Sigmoid colon (tissue), 7 donors: ENCODE measurements at places on chromosomes 11 and 22. TPM values are rescaled to one million over a fixed set of nuclear protein-coding genes. Genes with fewer than 3 reads are reported as not detected.
A peak's percentile ranks its signal among the peaks of the same experiment; 100 is the strongest.

Gene DEFB131B
- not detected for polyA plus RNA-seq

GRCh38 chr11:77093056-77093891 is 9.4 kb upstream of the OMP start:
- DNase-seq = peak; percentile 61

- DNase-seq = no peak
Measured at GRCh38 chr22:28105413-28105812, 186.4 kb upstream of the PITPNB start.

Gene YPEL4
- polyA plus RNA-seq = 3.0 TPM

- DNase-seq = no peak
Measured at GRCh38 chr22:17944256-17944655, 80.1 kb downstream of the MICAL3 start.

DNA sequence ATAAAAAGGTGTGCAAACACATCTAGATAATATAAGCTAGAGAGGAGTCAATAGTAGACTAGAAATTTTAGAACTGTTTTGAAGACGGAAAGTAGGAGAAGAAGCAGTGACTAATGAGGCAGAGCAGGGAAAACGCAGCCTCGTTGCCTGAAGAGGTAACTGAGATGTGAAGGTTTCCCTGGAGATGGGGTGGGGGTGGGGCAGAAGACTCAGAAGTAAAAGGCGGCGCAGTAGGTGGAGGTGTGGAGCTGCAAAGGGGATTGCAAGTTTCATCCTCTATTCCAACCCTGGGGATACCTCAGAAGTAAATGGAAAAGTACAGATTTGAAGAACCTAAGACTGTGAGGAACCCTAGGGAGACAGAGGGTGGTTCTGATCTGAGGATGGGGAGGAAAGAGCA is 109.5 kb downstream of the TMPRSS5 start:
- DNase-seq = no peak

GRCh38 chr11:89529626-89530380 is 38.6 kb upstream of the NOX4 start:
- DNase-seq = no peak

Gene AGBL2
- polyA plus RNA-seq = 0.92 TPM

DNA sequence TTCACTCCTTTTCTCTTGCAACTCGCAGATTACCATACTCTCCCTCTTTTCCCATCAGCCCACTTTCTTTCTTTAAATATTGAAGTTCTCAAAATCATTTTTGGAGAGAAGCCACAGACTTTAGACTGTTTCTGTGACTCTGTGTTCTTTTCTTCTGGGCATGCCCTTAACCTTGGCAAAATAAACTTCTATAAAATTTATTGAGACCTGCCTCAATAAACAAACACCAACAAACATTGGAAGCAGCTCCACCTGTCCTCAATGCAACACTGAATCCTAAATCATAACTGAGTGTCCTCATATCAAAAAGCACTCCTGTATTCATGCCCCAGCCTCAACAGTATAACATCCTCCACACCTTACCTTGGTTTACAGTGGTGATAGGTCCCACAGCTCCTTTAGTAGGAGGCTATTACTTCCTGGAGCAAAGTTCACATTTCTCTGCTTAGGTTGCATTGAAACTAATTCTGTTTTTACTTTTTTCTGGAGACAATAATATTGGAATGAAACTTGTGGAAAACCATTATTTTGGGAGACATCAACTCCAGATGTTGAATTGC is 320.0 kb upstream of the LRRC4C start:
- DNase-seq = no peak

GRCh38 chr11:105636496-105636895 is 26.6 kb downstream of the GRIA4 start:
- DNase-seq = no peak

- DNase-seq = no peak
Measured at GRCh38 chr11:118114266-118114665, 27.5 kb upstream of the SMIM35 start.

Gene SORL1
- polyA plus RNA-seq = 3.6 TPM

DNA sequence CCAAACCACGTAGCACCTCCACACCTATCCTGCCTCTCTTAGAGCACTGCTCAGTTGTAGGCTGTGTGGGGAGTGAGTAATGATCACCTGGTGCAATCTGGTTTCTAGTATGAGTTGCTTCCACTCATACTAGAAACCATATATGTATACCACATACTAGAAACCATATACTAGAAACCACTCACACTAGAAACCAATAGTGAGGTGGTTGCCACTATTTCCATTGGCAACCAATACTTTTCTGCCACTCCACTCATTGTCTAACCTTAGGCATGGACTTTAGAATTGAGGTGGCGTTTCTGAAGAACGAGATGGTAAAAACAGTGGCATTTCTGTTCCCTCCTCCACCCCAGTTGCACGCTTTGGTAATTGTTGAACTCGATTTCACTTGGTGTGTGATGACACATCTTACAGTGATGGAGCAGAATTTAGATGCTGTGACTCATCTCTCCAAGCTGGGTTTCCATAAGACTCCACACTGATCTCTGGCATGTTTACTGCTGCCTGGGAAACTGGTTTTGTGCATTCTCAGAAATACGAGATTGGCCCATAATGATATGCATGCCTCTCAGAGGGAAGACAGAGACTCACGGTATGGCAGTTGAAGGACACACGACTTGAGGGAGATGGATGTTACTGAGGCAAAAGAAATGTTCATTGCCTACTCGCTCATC is 82.9 kb downstream of the KIRREL3 start:
- no peak for DNase-seq

Gene NR1H3
- 90.1 TPM for polyA plus RNA-seq

Gene MPPED1
- not detected for polyA plus RNA-seq

Gene MAML2
- polyA plus RNA-seq = 4.2 TPM

- no peak for DNase-seq
Measured at GRCh38 chr11:122365610-122366360, 249.8 kb upstream of the BLID start.

- DNase-seq = peak; percentile 55
Measured at GRCh38 chr11:44765026-44765595, 38.3 kb downstream of the TSPAN18 start.

GRCh38 chr22:29311464-29312217 is 3.9 kb downstream of the RASL10A start:
- no peak for DNase-seq

- DNase-seq = no peak
Measured at GRCh38 chr22:24191381-24191841, 10.1 kb downstream of the SUSD2 start.

Gene POLR3H
- 7.2 TPM for polyA plus RNA-seq

DNA sequence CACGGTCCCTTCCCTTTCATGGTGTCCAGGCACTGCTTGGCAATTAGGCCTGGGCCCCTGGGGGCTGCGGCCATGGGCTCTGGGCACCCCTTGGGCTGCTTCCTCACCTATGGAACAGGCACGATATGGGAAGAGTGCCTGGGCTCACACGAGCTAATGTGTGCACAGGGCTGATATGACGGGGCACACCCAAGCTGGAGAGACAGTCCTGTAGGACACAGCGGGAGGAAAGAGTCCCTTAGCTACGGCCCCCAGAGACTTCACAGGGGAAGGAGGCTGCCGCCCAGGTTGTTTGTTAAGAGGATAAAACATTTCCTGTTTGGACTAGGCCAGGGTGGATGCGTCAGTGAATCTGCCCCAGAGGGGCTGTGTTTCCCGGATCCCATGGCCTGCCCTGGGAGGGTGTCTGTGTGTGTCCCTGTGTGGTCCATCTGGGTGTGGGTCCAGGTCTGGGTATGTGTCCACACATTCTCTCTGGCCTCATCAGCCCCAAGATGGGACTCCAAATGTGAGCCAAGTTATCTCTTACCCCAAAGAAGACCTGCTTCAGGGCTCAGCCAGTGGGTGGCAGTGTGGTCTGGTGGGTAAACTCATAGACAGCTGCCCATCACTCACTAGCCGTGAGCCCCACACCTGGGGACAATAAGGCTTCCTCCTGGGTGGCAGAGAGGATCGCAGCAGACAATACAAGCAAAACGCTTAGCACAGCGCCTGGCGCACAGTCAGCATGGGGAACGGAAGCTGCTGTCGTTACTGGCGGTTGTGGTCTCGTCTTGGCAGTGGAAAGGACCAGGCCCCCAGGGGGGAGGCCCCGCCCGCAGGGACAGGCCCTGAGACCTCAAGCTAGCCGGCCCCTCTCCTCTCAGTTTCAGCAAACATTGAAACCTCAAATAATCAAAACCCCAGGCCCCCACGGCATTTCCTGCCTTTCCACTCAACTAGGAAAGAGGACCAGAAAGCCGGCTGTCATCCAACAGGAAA is 3.2 kb upstream of the EMID1 start:
- no peak for DNase-seq

DNA sequence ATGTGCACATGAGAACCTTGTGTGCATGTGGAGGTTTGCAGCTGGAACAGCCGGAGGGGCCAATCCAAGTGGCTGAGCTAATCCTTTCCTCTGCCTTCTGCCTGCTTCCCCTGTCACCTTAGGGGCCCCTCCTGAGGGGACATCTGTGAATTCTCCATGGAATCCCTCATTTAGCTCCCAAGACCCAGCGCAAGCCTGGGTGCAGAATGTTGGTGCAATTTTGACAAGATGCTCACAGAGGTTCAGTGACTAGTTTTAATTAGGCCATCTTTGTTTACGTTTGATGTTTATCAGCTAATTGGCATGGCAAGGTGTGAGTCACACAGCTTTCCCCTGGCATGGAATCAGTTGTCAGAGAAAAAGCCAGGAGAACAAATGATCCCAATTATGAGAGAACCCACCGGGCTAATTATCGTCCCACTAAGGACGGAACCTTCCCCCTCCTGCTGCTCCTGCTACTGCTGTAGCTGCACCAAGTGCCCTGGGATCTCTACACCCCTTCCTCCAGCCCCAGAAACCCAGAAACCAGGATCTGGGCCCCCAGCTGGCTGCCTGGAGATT is 63.6 kb upstream of the PAX6 start:
- no peak for DNase-seq

Gene CD3E
- 0.92 TPM for polyA plus RNA-seq

Gene SCUBE1
- polyA plus RNA-seq = 0.23 TPM

- DNase-seq = peak; percentile 57
Measured at GRCh38 chr11:66861038-66861773, 4.3 kb downstream of the LRFN4 start.

- DNase-seq = no peak
Measured at GRCh38 chr11:58928691-58929090, 10.6 kb upstream of the GLYATL1 start.

Gene KCNQ1OT1
- polyA plus RNA-seq = under 0.01 TPM

- DNase-seq = no peak
Measured at GRCh38 chr11:45928535-45929215, 6.2 kb downstream of the LARGE2 start.

Gene TRIM49
- not detected for polyA plus RNA-seq

Gene RBMXL2
- not detected for polyA plus RNA-seq

- DNase-seq = no peak
Measured at GRCh38 chr11:127454856-127455255, 454.3 kb upstream of the KIRREL3 start.

DNA sequence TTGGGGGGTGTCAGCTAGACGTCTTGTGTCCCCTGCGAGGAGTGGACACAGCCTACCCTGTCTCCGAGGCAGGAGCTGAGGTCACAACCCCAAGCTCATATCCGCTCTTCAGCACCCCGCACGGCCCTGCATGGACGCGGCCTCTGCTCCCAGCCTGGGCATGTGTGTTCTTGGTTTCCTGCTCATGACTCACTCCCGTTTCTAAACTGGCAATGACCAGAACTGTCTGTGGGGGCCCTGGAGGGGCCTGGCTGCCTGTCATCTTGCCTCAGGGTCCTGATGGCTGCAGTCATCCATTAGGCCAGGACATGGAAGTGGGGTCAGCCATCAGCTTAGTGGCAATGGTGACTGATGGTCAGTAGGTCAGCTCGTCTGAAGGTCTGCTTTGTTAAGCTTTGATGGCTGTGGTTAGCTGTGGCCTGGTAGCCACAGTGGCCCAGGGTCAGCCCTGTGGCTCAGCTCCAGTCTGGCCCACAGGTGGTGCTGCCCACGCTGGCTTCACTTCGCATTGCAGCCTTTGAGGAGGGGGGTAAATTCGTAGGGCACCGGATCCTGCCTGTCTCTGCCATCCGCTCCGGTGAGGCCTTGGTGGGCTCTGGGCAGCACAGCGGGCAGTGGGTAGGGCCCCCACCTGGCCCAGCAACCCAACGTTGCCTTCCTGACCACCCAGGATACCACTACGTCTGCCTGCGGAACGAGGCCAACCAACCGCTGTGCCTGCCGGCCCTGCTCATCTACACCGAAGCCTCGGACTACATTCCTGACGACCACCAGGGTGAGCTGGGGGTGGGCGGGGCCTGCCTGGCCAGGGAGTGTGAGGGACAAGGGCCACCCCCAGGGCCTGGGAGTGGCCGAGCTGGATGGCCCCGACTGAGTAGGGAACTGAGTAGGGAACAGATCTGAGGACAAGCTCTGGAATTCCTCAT is 12.0 kb downstream of the PLCB3 start:
- no peak for DNase-seq

DNA sequence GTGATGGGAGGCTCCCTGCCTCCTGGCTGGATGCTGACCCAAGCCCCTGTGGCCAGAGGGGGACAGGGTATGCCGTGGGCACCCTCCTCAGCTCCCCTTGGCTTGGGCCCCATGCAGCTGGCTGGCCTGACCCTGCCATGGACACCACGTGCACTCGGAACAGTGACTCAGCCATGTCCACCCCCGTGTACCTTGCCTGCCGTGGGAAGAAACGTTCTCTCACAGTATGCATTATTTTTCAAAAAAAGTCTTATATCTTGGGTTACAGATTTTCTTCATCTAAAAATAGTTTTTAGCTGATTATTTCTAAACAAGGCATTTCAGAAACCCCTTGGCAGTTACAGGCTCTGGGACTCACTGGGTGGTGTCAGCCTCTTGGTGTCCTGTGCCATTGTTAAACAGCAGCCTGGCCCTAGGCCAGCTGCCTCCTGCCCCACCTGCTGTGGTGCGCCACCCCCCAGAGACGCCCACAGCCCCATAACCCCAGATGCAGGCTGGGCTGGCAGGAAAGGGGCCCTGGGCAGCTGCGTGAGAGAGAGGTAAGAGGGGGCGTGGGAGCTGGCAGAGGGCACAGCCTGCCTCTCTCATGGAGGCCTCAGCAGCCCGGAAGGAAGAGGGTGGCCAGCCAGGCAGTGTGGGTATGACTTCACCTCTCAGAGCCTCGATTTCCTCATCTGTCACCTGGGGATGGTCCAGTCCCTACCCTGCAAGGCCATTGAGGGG is 99.8 kb downstream of the MORC2 start:
- DNase-seq = peak; percentile 25

Gene OR52H1
- not detected for polyA plus RNA-seq

- peak; percentile 41 for DNase-seq
Measured at GRCh38 chr11:44986315-44986714, 35.6 kb upstream of the TP53I11 start.
